ENCODE measurements at places on chromosomes 11 and 22.

DNA sequence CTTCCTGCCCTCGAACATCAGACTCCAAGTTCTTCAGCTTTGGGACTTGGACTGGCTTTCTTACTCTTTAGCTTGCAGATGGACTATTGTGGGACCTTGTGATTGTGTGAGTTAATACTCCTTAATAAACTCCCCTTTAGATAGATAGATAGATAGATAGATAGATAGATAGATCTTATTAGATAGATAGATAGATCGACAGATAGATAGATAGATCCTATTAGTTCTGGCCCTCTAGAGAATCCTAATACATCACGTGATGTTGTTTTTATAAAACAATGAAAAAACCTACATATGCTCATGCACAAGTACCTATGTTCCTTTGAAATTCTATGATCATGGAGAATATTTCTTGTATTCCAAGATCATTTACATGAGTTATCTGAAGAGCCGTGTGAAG lies 23.9 kb downstream of the APOBEC3H start:
- no peak for DNase-seq

DNA sequence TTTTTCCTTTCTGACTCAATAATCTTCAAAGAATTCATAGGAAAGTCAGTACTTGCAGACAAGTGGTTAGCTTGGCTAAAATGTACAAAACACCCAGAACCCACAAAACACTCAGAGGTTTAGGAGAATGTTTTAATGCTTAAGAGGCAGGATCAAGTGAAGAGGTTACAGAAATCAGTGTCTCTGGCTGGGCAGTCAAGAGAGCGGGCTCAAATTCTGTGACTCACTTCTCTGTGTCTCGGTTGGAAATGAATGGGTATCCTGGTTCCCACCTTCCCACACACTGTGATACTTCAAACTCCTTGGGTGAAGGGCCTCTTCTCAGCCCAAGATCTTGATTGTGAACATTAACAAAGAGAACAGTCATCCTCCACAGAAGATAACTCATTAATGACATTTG lies 3.8 kb downstream of the MPEG1 start:
- no peak for DNase-seq

DNA sequence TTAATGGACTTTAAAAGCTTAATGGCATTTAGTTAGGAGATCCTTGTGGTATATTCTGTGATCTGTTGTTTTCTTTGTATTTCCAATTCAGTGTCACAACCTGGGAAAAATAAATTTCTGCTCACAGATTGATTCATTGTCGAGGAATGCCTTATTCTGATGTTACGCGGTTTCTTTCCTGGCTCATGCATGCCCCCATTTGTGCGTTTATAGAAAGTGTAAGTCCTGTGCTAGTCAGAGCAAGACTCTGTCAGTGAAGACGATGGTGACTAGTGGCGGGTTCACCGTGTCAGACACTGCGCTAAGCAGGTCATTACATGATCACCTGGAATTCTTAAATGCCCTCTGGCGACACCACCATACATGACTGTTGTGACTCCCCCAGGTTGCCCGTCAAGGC lies 169.4 kb downstream of the TBC1D22A start:
- no peak for DNase-seq

DNA sequence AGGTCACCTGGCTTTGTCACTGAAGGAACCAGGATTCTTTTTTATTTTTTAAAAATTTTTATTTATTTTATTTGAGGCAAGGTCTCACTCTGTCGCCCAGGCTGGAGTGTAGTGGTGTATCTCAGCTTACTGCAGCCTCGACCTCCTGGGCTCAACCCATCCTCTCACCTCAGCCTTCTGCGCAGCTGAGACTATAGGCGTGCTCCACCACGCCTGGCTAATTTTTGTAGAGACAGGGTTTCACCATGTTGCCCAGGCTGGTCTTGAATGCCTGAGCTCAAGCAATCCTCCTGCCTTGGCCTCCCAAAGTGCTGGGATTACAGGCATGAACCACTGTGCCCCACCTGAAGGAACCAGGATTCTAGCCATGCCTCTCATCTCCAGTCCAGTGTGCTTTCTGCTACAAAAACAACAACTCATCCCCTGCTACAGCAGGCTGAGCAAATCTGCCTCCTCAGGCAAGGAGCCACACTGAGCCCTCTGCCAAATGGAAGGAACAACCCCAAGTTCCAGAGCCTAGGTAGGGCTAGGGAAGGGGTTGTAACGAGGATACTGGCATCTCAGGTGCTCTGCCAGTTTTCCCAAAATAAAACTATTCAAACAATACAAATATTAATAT lies 2.6 kb upstream of the PEX26 start:
- DNase-seq: no peak

DNA sequence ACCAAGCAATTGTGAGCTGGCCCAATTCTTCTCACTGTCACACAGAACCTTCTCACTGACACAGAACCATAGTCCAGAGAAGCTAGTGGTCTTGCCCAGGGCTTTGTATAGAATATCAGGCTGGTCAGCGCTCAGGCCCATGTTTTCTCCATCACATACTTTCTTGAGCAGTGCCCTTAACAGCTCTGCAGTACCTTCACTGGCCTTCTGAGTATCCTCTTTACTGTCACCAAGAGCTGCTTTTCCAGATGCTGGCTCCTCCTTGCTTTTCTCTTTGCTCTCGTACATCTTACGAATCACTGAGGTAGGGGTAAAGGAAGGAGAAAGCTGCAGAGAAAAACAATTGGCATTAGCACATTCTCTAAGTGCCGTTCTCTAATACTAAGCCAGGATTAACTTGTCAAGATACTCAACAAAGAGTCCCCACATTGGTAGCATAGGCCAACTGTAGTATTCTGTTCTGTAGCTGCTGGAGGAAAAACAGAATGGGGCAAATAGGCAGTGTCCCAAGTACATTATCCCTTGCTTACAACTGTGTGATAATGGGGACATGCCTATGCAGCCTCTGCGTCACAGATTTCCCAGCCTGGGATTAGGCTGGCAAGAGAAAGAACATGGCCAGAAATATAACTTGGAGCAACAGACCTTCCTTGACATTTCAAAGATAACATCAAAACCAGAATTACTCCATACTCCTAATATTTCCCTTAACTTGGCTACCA lies 43.5 kb downstream of the DRG1 start:
- no peak for DNase-seq

- peak; percentile 36 for DNase-seq
These were observed 11.7 kb downstream of the GVQW3 start for GRCh38 chr11:76392870-76393269.

- DNase-seq: no peak
These were observed 113.2 kb downstream of the NECTIN1 start for GRCh38 chr11:119615882-119616196.

GRCh38 chr11:112580864-112581263 lies 320.2 kb upstream of the PLET1 start:
- no peak for DNase-seq

DNA sequence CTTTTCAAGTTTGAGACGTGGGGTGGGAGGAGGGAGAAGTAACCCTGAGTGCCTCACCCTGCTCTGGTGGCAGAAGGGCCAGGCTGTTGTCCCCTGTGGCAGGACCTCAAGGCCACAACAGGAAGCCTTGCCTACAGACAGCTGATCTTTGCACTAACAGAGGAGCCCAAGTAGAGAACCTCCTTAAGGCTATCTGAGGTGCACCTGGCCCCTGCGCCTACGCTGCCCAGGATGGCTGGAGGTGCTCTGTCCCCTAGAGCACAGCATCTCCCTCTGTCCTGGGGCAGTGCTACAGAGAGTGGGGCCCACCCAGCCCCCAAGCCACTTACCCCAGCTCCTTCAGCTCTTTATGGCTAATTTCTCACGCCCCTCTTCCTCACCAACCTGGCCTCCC lies 27.0 kb downstream of the MYO7A start:
- DNase-seq: no peak

DNA sequence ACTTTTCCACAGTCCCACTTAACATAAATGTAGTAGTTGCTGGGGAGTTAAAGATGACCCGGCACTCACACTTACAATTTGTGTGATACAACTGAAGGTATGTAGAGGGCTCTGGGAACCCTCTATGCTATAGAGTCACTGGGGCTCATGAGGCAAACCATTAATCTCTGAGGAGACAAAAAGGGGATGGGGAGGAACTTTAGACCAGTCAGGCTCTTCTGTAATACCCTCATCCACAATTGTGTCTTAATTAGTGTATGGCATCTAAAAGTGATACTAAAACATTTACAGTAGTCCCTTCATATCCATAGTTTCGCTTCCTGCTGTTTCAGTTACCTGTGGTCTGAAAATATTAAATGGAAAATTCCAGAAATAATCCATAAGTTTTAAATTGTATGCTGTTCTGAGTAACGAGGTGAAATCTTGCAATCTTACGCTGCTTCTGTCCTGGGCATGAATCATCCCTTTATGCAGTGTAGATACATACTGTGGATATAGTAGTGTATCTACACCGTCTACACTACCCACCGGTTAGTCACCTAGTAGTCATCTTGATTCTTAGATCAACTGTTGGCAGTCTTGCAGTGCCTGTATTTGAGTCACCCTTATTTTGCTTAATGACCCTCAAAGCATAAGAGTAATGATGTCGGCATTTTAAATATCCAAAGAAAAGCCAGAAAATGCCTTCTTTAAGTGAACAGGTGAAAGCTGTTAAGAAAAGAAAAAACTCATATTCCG lies 12.2 kb downstream of the CBL start:
- DNase-seq: peak; percentile 60

- no peak for DNase-seq
These were observed 75.6 kb downstream of the LIF start for GRCh38 chr22:30171008-30171407.

GRCh38 chr11:64268025-64268892 lies 16.2 kb downstream of the BAD start:
- DNase-seq: peak; percentile 42

- DNase-seq: no peak
These were observed 47.7 kb upstream of the SYT7 start for GRCh38 chr11:61628662-61628970.

DNA sequence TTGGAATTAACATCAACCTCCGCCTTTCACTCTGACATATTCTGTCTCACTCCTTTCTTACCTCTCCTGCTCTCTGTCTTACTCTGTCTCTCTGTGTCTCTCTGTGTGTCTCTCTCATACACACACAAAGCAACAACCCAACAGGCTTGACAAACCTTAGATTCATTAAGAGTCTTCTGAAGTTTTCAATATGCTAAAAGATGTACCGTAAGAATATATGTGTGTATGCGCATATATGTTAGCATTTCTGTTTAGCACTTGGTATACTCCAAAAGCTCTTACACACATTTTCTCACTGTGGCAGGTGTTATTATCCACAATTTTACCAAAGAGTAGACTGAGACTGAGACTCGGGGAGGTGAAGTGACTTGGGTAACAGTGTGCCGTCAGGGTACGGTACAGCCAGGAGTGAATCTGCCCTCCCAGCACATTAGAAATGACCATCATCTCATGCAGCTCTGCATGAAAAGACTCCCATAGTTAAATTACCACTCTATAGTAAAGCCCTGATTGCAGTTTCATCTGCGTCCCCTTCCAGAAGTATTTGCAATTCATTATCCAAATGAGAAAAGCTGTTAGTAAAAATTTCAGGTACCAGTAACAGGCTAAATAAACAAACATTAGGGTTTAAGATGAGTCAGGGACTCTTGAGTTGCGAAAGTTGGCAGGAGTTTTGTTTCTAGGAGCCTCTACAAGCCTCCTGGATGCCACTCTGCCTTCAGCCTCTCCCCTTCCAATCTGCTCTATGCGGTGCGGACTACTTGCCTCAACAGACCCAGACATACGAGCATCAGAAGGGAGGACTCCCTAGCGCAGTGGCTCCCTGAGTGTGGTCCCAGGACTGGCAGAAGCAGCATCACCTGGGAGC lies 195.2 kb upstream of the TMEM45B start:
- DNase-seq: no peak

DNA sequence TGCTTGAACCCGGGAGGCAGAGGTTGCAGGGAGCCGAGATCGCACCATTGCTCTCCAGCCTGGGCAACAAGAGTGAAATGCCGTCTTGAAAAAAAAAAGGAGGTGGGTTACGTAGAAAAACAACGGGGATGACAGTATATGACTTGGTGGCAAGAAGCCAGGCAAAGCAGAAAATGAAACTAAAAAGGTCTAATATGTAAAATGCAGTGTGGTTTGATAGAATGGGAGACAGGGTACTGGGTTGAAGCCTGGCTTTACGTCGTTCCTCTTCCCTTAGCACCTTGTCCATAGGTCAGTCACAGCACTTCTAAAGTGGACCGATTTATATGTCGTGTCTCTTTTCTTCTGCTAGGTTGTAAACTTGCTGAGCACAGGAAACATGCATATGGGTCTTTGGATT lies 274.9 kb upstream of the ZC3H12C start:
- peak; percentile 10 for DNase-seq

- peak; percentile 46 for DNase-seq
These were observed 3.3 kb downstream of the RAB6A start for GRCh38 chr11:73757598-73757997.

GRCh38 chr11:124646148-124646547 lies 23.5 kb downstream of the TBRG1 start:
- no peak for DNase-seq

- no peak for DNase-seq
These were observed 690 bp upstream of the UVRAG start for GRCh38 chr11:75814363-75814676.

GRCh38 chr11:125787827-125788226 lies at the start of gene PATE3:
Gene PATE3, plus strand, starts transcription at chr11:125788127. Its CDS starts 25 bp downstream, at chr11:125788152.
- no peak for DNase-seq

- no peak for DNase-seq
These were observed 9.3 kb downstream of the PICK1 start for GRCh38 chr22:38066381-38067027.

- no peak for DNase-seq
These were observed 78.6 kb downstream of the MAML2 start for GRCh38 chr11:96264364-96264763.

DNA sequence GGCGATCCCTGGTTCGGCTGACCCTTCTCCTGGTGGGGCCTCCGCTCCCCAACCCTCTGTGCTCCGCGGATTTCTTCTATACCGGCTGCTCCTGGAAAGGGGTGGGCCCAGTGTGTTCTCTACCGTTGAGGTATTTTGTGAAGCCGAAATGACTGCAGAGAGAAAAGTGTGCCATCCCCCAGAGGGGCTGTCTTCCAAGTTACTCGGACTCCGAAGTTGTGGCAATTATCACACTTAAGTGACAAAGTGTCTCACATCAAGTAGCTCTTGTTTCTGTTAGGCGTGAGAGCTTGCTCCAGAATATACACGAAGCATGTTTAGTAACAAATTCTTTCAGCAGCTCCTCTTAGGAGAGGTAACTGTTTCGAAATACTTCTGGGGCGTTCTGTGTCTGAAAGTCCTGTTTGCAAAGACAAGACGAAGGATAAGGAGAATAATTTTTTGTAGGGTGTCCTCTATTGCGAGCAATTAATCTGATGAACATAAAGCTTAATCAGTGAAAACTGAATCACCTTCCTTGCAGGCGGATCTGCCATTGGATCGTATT lies 434 bp downstream of the XPNPEP3 start:
- DNase-seq: peak; percentile 4
